ENCODE measurements at places on chromosomes 16 and 17.

- no peak for DNase-seq
Observed at GRCh38 chr17:3974138-3974687, 10.0 kb upstream of the ATP2A3 start.

- DNase-seq = peak; percentile 62
Observed at GRCh38 chr16:53509906-53510703, 7.1 kb upstream of the AKTIP start.

DNA sequence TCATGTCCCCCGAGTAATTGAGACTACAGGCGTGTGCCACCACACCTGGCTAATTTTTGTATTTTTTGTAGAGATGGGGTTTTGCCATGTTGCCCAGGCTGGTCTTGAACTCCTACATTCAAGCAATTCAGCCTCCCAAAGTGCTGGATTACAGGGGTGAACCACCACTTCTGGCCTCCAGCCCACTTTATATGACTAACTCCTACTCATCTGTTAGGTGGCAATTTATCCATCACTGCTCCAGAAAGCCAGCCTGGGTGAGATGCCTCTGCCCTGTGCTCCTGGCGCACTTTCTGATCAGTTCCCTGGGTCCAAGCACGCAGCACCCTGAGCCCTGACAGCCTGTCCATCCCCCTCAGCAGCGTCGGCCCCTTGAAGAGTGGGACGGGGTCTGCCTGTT is 29.4 kb downstream of the ADAM11 start:
- DNase-seq = no peak

GRCh38 chr17:50169121-50169764 is 3.4 kb downstream of the SGCA start:
- DNase-seq = peak; percentile 68

- DNase-seq = no peak
Observed at GRCh38 chr16:2039274-2040031, 8.2 kb downstream of the NTHL1 start.

GRCh38 chr16:76276745-76277438 is at the start of gene CNTNAP4:
Gene CNTNAP4 (plus strand): TSS chr16:76277401. CDS start chr16:76277663, 262 bp downstream.
- no peak for DNase-seq

DNA sequence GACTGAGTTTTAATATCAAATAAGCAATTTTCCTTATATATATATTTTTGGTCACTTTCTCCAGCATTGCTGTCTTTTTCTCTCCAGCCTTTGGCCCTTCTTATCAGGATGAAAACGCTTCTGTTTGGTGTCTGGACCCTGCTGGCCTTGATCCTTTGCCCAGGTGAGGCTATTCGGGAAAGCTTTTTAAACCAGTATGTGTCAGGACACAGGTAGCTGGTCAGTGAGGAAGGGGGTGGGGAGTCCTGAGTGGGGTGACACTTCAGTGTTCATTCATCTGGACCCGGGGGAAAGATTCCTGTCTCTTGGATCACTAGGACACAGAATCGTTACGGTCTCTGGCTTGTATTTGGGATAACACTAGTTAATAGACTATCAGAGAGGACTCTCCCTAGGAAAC is 12.2 kb upstream of the SMARCD2 start:
- DNase-seq = no peak

GRCh38 chr16:16107839-16108238 is 115.5 kb downstream of the ABCC6 start:
- no peak for DNase-seq

DNA sequence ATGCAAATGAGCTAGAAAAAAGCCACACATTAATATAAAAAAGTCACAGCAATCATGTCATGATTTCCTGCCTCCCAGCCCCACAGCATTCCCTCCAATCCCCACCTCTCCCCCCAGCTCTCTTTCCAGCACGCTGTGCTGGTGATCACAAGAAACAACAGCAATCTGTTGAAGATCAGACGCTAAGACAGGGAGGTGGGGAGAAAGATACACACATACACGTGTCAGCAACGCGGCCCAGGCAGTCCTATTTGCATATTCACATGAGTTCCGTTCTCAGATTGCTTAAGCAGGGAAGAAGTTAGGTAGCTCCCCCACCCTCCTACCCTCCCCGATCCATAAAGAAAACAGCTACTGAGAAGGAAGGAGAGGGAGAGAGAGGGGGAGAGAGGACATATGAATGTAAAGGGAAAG is 405.5 kb upstream of the PSMD7 start:
- DNase-seq = no peak

- peak; percentile 91 for DNase-seq
Observed at GRCh38 chr16:69132424-69133252, at the start of the genes CHTF8 and UTP4. Gene CHTF8 (minus strand): TSS chr16:69132588. CDS start chr16:69121458, 11,130 bp downstream. Gene UTP4 (plus strand): TSS chr16:69132649. CDS start chr16:69133460, 811 bp downstream.

DNA sequence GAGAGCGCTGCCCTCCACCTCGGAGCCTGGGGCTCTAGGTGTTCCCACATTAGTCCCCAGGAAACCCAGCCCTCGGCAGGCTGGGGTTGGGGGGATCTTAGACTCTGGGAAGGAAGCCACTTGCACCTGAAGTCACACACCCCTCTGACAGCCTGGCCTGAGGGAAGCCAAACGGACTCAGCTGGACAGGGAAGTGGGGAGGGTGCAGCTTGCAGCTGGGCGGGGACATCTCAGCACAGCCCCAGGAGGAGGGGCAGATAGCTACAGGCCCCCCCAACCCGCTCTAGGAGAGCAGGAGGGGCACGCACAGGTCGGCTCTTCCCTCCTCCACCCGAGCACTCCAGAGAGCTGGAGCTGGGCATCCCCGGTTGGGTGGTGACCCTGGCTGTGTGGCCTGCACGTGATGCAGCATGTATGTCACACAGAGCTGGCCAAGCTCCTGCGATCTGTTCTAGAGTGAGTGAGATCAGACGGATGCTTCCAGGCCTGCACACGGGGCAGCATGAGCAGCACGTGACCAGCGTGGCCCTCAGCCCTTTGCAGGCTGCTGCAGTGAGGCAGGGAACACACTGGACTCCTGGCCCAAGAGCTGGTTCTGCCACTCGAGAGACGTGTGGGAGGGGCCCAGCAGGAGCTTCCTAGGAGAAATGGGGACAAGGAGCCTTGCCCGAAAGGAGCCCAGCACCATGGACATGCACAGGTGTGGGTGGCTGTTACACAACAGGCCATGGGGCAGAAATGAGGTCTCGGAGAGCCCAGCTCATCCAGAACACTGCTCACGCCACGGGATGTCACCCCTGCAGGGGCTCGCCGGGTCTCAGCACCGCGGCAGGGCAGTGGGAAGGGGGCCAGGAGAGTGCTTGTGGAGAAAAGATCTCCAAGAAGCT is 15.4 kb downstream of the KIFC3 start:
- no peak for DNase-seq

Data from activated CD4-positive, alpha-beta T cell treated with anti-CD3 and anti-CD28 coated beads, Interleukin-2, Interleukin-6, amounts not matched to agents 100 ng/mL and 50 ng/mL, durations not matched to agents 16 hours and 8 hours (primary cell).